ENCODE measurements at places on chromosomes 12 and 14.
A peak's percentile ranks its signal among the peaks of the same experiment; 100 is the strongest.

GRCh38 chr14:97021001-97021400, 223.8 kb downstream of the VRK1 start:
- DNase-seq, result no peak

- DNase-seq, result no peak
Observed at GRCh38 chr12:91556909-91557308, 374.3 kb upstream of the DCN start.

DNA sequence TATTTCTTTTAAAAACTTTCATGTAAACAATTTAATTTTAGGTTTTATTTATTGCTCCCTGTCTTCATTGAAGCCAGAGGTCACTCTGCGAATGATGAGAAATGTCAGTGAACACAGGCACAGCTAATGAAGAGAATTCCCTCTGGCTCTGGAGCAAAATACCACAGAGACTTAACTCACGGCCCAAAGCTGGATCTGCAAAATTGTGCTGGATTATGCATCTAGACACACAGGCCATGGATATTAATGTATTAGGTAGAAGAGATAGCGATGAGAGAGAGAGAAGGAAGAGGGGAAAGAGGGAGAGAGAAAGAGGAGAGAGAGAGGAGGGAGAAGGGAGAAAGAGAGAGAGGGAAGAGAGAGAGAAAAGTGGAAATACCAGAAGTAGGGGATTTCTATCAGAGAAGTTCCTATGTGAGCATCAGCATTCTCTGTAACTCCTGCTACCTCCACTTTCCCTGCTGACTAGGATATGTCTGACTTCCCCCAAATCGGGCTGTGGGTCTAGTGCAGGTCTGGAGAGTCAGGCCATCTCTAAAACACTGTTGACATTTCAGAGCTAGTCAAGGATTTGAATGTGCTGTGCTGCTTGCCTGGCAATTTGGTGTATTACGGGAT, 3.7 kb downstream of the ARHGDIB start:
- no peak for DNase-seq

GRCh38 chr12:114275086-114275485, 130.9 kb downstream of the TBX5 start:
- no peak for DNase-seq

DNA sequence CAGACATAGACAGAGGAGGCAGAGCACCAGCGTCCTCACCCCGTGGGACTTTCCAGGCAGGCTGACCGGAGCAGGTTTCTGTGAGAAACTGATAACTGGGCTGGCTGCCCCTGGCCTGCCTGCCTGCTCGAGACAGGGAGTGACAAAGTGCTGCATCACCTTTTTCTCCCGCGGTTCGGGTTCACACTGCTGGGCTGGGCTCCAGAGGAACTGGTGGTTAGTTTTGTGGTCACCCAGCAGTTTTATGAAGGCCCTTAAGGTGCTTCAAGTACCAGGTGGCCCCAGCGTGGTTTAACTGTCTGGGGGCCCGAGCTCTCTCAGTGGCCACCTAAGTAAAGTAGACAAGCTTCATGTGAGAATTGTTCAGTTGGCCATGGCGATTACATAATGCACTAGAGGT, 1073.6 kb downstream of the BCL11B start:
- DNase-seq, result peak; percentile 60

GRCh38 chr12:106893451-106893850, 62.3 kb upstream of the TMEM263 start:
- no peak for DNase-seq

DNA sequence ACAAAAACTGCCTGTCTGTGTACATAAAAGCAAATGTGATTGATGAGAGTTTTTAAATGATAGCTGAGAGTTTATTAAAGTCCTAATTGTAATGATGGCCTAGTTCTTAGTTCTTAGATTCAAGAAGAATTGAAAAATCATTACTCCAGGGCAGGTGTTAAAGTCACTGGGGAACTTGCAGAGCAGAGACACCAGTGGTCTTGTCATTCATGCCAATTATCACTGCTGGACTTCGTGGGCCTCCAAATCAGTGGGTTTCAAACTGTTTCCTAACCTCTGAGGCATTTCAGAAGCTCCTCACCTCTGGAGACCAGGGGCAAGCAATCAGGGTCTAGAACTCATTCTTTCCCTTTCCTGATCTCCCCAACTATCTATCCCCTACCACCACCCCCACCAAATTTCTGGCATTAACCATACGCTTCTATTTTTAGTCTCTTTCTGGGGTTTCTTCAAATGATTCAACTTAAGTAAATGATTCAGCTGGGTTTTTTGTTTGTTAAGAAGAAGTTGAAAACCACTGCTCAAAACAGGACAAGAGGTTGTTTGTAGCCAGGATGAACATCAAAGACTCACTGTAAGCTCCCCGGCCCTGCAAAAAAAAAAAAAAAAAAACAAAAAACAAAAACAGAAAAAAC, 80.1 kb downstream of the CEP83 start:
- no peak for DNase-seq

- no peak for DNase-seq
Observed at GRCh38 chr14:97994020-97994531, 1196.9 kb downstream of the VRK1 start.

GRCh38 chr12:101459642-101460346, 15.3 kb upstream of the SPIC start:
- DNase-seq, result no peak

GRCh38 chr12:77179515-77179914, 114.1 kb upstream of the E2F7 start:
- no peak for DNase-seq

DNA sequence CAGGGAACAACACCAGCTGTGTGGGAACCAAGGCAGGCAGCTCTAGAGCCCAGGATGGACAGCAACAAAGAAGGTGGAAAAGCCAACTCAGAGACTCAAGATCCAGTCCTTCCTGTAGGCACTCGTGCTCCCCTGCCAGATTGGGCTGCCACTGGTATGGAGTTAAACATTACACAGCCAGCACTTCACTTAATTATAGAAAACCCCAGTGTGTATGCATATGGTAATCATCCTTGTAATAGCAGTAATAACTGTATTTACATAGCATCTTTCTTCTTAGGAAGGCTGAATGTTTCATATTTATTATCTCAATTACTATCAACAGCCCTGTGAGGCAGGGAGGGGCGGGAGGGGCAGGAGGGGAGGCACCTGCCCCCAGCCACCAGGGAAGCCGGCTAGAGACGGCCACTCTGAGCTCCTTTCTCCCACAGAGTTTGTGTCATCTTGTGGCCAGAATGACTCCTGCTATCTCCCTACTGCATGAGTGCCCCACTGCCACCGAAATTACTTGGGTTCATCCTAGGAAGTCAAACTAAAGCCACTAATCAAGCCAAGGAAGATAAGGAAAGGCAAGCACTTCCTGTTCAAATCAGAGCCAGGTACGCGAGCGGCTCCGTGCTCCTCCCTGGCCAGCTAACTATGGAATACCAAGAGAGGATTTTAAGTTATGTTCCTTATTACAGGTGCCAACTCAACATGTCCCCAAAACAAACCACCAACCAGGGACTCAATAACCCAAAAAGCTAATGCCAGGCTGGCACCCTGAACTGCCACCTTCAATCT, 15.7 kb upstream of the RAB35 start:
- DNase-seq, result no peak

DNA sequence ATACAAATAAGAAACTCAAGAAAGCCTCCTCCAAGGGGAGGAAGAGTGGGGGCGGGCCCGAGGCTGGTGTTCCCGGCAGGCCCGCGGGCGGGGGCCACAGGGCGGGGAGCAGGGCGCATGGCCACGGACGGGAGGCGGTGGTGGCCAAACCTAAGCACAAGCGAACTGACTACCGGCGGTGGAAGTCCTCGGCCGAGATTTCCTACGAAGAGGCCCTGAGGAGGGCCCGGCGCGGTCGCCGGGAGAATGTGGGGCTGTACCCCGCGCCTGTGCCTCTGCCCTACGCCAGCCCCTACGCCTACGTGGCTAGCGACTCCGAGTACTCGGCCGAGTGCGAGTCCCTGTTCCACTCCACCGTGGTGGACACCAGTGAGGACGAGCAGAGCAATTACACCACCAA, 8.7 kb downstream of the DACT1 start:
- DNase-seq, result no peak

DNA sequence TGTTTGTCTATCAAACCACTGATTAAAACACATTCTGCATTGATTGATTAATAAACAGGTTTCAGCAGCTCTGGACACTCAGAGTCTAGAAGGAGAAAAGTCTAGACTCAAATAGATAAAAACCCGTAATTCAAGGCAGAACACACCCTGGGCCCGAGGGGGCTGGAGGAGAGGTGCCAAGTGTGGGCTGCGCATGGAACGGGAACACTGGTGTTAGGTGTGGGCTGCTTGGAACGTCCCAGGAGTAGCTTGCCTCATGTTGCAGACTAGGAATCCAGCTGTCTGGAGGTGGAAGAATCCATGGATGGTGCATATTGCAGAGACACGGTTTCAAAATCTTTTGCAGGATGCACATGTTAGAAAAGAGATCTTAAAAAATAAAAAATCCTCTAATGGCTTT, 223.0 kb downstream of the APAF1 start:
- DNase-seq, result no peak

- no peak for DNase-seq
Observed at GRCh38 chr12:64412459-64412858, 8.3 kb downstream of the XPOT start.

DNA sequence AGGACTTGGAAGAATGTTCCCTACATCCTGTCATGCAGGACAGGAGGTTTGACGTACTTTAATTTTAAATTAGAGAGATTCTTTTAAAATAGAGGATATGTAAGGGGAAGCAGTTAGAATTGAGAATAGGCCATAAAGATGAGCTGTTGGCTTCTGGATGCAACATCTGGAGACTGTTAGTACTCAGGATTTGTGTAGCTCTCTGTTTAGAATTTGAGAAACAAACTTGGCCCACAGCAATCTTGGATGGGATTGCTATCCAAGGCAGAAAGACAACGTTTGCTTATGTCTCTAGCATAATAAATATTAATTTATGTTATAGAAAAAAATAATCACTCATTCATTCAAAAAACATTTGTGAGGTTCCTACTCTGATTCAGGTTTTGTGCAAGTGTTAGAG, 398.4 kb upstream of the NOVA1 start:
- DNase-seq, result no peak

GRCh38 chr14:61565836-61566536, 129.3 kb upstream of the HIF1A start:
- DNase-seq, result no peak

DNA sequence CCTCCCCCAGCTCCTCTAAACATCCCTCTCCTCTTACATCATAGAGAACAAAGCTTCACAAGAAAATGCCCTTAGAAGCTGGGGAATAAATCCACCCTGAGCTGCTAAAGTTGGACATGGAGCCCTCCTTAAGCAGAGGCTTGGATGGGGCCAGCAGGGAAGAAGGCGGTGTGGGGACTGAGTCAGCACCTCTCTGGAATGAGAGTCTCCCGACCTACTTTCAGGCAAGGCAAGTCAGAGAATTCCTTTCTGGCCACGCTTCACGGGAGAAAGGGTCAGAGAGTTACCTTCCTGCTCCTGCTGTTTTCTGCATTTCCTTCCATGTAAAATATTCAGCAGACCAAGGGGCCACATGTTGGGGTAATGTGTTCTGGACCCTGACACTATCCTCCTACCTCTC, 113.3 kb upstream of the PRB2 start:
- DNase-seq, result no peak

Data from activated CD4-positive, CD25-positive, alpha-beta regulatory T cell treated with anti-CD3 and anti-CD28 coated beads, Interleukin-2, amount 50 U/mL, for 72 hours (primary cell).